ENCODE measurements at places on chromosomes 11 and 22. TPM values are rescaled to one million over a fixed set of nuclear protein-coding genes. Genes with fewer than 3 reads are reported as not detected.

The IGSF22 gene
- total RNA-seq = not detected

The APOC3 gene
- total RNA-seq = not detected

DNA sequence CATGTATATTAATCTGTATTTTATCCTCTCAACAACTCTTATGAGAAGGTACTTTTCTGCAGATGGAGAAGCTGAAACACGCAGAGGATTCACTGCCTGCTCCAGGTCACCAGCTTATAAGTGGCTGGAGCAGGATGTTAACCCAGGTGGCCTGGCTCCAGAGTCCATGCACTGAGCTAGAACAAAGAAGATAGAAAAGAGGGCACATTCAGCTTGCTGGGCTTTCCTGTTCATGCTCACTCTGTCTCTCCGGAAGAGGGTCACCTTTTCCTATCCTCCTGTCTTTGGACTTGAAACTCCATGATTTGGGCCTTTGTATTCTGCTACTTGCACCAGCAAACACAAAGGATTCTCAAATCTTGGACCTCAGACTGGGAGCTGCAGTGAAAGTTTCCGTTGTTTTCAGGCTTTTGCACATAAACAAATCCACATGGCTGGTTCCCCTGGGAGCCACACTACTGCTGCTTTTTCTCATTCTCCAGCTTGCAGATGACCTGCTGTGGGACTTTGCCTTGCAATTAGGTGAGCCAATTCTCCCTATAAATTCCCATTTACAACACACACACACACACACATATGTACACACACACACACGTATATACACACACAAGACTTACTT is 117.3 kb upstream of the GRK3 start:
- DNase-seq = no peak

The MIOX gene
- 0.29 TPM for total RNA-seq

The KRTAP5-8 gene
- not detected for total RNA-seq

DNA sequence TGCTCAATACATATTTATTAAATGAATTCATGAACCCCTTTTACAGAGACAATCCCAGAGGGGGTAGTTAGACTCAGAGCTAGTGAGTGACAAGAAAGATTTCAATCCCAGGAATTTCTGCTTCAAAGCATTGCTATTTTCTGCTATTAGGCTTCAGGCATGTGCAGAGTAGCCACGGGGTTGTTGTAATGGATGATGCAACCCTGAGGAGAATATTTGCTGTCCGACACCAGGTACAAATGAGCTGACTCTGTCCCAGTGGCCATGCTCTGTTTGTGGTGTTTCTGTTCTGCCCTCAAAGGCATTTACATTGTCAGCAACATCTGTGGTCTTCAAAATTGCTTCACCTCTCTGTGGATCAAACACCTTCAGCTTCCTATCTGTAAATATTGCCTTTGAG is 102.6 kb downstream of the CSNK2A3 start:
- DNase-seq = no peak

- DNase-seq = no peak
Observed at GRCh38 chr11:86473991-86474833, 99.5 kb downstream of the CCDC81 start.
